ENCODE measurements at places on chromosomes 1 and 21. TPM values are rescaled to one million over a fixed set of nuclear protein-coding genes. Genes with fewer than 3 reads are reported as not detected.

Gene TPTE
- not detected for total RNA-seq

Gene OR2T5
- not detected for total RNA-seq

Gene HAO2
- total RNA-seq: not detected

Gene ZNF683
- not detected for total RNA-seq

Gene FMO3
- not detected for total RNA-seq

Gene ERRFI1
- total RNA-seq: 120 TPM

Gene PPP1R8
- 32.8 TPM for total RNA-seq

Gene F13B
- not detected for total RNA-seq

Gene SLC9C2
- total RNA-seq: not detected

Gene RORC
- 0.35 TPM for total RNA-seq

Gene TSPEAR
- not detected for total RNA-seq

Measured in airway epithelial cell (primary cell).